ENCODE measurements at places on chromosomes 12 and 14.

GRCh38 chr12:116319898-116320621 is 42.6 kb upstream of the MED13L start:
- peak; percentile 69 for DNase-seq

DNA sequence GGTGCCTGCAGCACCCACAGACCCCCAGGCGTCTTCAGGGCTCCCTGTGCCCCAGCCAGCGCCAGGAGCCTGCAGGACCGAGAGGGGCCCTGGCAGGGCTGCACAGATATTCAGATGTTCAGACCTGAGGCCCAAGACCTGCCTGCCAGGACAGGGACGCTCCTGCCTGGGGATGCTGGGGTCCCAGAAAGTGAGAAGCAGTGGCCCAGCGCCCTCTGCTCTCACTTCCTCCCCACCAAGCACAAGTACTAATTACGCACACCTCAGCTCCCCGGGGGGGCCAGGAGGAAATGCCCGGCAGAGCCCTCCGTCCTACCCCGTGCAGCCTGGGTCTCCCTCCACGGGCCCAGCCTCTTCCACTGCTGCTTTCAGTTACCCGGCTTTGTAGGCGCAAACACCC is 28.8 kb upstream of the INF2 start:
- DNase-seq: no peak

DNA sequence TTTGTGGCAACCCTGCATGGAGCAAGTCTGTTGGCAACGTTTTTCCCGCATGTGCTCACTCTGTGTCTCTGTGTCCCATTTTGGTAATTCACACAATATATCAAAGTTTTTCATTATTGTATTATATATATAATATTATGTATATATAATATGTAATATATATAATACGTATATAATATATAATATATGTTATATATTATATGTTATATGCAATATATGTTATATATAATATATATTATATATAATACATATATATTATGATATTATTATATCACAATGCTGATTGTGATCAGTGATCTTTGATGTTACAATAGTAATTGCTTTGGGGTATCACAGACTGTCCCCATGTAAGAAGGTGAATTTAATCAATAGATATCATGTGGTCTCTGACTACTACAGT is 84.8 kb downstream of the BICD1 start:
- DNase-seq: no peak

DNA sequence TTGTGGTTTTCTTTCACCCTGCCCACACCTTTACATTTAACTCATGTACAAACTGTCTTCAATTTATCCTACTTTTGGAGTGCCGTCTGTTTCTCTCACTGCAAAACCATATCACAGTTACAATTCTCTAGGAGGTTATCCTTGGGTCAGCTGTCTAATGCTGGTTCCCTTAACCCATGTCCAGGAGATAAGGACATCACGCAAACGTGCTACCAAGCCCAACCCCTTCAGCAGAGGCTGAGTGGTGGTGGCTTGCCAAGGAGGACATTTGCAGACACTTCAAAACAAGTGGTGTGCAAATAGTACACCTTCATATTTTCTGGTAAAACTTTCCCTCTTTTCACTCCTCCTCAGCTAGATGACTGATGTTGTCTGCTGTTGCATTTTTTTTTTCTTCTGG is 167.9 kb downstream of the PAX9 start:
- DNase-seq: no peak

- DNase-seq: no peak
Observed at GRCh38 chr12:114888928-114889584, 205.1 kb upstream of the TBX3 start.

- DNase-seq: no peak
Observed at GRCh38 chr12:57173683-57174082, 26.3 kb upstream of the LRP1-AS start.

DNA sequence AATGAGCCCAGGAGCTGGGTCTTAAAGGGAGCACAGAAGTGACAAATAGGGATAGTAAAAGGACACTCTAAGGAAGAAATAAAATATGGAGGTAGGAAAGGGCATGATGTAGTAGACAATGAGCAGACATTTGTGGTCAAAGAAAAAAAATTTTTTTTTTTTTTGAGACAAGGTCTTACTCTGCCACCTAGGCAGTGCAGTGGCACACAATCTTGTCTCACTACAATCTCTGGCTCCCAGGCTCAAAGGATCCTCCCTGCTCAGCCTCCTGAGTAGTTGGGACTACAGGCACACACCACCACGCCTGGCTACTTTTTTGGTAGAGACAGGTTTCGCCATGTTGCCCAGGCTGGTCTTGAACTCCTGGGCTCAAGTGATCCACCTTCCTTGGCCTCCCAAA is 8.5 kb downstream of the FKBP3 start:
- no peak for DNase-seq

DNA sequence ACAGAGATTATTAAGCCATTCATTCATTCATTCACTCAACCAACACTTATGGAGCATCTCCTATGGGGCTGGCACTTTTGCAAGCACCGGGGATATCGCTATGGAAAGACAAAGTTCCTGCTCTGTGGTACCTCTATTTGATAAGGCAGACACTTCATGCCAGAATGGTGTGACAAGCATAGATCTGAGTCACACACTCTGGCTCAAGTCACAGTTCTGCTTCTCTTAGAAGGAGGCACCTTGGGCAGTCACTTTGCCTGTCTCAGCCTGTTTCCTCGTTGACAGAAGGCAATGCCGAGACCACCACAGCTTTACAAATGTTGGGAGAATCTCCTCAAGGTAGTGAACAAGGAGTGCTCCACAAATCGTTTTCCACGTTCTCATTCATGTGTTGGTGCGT is 205.2 kb downstream of the SLC41A2 start:
- no peak for DNase-seq

GRCh38 chr12:2691006-2691344 is 103.8 kb upstream of the FKBP4 start:
- peak; percentile 88 for DNase-seq

GRCh38 chr14:105204206-105204930 is 23.3 kb upstream of the NUDT14 start:
- DNase-seq: no peak

DNA sequence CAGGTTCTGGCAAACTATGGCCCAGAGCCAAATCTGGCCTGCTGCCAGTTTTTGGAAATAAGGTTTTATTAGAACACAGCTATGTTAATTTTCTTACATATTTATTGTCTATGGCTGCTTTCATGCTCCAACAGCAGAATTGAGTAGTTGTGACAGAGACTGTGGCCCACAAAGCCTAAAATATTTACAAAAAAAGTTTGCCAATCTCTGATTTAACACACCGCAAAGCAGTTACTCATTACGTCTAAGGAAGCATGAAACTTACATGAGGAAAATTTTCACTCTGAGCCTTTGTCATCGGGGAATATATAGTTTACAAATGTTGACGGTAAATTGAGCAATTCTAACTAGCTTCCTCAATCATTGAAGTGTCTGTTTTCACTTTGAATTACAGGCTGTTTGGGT is 96.5 kb downstream of the UNC79 start:
- no peak for DNase-seq

- DNase-seq: no peak
Observed at GRCh38 chr14:103870891-103871595, 23.7 kb upstream of the PPP1R13B start.

DNA sequence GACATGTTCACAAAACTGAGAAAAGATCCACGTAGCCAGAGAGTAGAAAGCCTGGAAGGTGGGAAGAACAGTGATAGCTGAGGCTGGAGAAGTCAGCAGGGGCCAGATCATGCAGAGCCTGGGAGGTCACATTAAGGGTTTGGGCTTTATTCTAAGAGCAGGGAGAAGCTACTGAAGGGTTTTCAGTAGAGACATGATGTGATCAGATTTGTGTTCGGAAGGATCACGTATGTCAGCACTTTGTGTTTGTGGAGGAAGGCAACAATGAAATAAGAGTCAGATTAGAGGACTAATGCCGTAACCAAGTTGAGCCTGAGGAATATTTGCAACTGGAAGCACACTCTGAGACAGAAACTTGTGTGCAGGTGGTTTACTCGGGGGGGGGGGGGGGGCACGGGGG is 4.2 kb upstream of the PCK2 start:
- no peak for DNase-seq

DNA sequence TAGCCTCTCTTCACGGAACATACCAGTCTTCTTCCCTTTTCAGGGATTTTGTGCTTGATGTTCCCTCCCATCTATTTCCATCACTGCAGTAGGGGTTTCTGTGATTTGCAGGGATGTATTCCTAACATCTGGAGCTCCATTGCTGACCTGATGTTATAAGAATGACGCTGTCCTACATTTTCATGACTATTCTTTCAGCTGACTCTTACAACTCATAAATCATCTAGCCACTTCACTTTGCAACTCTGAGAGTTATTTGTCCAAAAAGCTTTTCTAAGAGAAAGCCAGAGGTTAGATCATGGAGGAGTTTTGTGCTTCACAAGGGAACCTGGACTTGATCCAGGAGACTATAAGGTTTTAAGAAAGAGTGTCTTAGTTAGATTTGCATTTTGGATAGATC is 116.6 kb upstream of the FAR2 start:
- DNase-seq: no peak

- peak; percentile 80 for DNase-seq
Observed at GRCh38 chr12:32896432-32897280, at the start of gene PKP2. TSS of gene PKP2 (minus strand) at chr12:32896777. CDS start at chr12:32896731, 46 bp downstream.

GRCh38 chr12:41891226-41891625 is 253.4 kb downstream of the GXYLT1 start:
- DNase-seq: no peak

DNA sequence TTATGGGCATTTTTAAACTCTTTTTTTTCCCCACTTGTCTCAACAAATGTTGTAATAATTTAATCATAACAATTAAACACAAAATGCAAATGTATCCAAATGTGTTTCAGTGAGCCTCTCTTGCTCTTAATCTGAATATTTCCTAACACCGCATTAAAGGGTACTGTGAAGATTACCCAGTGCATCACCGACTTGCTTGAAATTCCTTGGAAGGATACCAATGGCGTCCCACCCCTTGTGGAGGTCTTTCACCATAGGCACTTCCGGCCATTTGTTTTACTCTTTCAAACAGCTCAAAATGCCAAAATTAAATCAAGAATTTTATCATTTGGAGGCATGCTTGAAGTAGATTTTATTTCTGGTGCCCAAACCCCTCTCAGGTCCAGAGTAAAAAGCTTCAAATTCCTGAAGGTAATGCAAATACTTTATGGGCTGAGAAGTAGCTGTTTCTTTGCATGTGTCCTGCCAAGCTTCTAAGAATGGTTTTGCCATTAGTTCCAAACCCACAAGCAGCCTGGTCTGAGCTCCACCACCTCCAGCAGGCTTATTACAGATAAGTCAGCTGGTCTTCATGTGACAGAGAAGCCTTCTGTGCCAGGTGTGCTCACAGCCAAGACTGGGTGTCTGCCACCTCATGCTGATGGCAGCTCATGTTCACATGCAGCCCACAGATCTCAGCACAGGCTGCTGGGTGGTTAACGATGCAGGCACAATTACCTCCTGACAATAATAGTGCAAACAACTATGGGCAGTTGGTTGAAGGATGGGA is 16.4 kb upstream of the NUDT4 start:
- no peak for DNase-seq

GRCh38 chr14:105039458-105040205 is 18.7 kb upstream of the CDCA4 start:
- no peak for DNase-seq

DNA sequence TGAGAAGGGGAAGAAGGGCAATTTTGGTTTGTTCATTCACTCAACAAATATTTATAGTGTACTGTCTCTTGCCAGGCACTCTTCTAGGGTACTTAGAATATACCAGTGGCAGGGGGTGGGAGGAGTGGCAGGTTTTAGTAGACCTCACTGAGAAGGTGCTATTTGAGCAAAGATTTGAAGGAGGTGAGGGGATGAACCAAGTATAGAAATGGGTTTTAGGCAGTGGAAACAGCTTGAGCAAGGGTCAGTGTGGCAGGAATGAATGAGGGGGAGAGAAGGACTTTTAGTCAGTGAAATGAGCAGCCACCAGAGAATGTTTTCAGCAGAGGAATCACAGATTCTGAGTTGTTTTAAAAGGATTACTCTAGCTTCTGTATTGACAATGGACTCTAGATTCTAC is 2.3 kb downstream of the PRIM1 start:
- DNase-seq: no peak

- DNase-seq: no peak
Observed at GRCh38 chr12:58415716-58416115, 474.3 kb downstream of the ATP23 start.

DNA sequence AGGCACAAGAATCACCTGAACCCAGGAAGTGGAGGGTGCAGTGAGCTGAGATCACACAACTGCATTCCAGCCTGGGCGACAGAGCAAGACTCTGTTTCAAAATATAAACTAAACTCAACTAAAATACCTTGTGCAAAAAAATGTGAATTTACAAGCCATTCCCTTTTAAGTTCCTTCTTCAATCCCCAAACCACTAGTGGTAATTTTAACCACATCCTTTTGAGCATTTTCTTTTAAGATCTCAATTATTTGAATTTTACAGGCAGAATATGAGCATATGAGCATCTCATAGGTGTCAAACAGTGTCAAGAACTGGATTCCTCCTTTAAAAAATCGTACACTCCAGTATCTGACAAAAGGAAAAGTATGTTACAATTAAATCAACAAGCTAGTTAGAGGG is 57.0 kb upstream of the NPFF start:
- no peak for DNase-seq

GRCh38 chr12:29671742-29672141 is 112.0 kb downstream of the TMTC1 start:
- DNase-seq: no peak

DNA sequence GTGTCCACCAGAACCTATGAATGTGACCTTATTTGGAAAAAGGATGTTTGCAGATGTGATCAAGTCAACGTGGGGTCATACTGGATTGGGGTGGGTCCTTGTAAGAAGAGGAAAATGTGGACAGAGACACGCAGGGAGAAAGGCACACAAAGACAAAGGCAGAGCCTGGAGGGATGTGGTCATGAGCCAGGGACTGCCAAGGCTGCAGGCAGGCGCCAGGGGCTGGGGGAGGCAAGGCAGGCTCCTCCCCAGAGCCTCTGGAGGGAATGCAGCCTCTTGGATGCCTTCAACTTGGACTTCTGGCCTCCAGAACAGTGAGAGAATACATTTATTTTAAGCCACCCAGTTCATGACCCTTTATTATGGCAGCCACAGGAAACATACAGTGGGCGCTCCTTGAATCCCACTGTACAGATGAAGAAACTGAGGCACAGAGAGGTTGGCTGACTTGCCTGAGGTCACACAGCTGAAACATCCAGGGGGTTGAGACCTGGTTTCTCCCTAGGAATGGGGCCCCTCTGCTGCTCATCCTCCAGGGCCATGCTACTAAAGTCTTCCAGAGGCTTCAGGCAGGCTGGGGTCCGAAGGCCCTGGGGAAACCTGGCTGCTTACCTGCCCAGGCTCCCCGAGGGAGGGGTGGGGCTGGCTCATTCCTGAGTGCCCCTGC is 99.7 kb downstream of the RFLNA start:
- DNase-seq: no peak

DNA sequence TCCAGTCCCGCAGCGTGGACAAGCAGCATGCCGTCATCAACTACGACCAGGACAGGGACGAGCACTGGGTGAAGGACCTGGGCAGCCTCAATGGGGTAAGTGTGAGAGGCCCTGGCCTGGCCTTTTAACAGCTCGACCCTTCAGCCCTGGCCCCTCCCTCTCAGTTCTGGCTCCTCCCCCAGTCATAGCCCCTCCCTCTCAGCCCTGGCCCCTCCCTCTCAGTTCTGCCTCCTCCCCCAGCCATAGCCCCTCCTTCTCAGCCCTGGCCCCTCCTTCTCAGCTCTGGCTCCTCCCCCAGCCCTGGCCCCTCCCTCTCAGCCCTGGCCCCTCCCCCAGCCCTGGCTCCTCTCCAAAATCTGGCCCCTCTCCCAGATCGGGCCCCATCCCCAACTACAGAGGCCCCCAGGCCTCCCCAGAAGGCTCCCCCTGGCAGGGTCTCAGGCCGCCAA is 11.2 kb downstream of the CEP170B start:
- DNase-seq: peak; percentile 26
